Mucosa of gallbladder (tissue), 1 donor: ENCODE measurements at places on chromosomes 7 and 10. TPM values are rescaled to one million over a fixed set of nuclear protein-coding genes. Genes with fewer than 3 reads are reported as not detected.

- DNase-seq, result no peak
Observed at GRCh38 chr7:114345494-114345893, 69.1 kb upstream of the FOXP2 start.

- no peak for DNase-seq
Observed at GRCh38 chr10:33537066-33537465, 202.6 kb upstream of the NRP1 start.

GRCh38 chr10:43870968-43871439 is 222.3 kb upstream of the ZNF32 start:
- no peak for DNase-seq

GRCh38 chr7:126228356-126229061 is 1024.2 kb downstream of the GRM8 start:
- DNase-seq, result no peak

CHN2 gene
- 24.7 TPM for total RNA-seq

DNA sequence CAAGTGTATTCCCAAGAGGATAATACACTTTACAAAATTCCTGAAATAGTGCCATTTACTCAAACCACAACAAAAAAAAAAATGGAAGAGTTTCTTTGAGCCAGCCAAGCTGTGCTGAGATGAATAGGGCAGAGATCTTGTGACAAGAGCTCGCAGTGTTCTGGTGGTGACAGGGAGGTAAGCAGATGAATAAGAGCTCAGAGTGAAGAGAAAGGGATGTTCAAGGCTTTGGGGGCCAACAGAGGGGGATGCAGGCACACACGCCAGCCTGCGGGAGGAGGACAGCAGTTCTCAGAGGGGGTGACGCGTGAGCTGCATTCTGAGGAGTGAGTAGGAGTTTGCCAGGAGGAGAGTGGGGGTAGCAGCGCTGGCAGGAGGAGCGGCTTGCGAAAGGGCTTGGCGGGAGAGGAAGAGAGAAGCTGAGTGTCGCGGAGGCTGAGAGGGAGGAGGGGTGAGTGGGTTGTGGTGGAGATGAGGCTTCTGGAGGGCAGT is 194.4 kb upstream of the IMMP2L start:
- DNase-seq, result peak; percentile 47

ADRB1 gene
- total RNA-seq, result 1.7 TPM

DNA sequence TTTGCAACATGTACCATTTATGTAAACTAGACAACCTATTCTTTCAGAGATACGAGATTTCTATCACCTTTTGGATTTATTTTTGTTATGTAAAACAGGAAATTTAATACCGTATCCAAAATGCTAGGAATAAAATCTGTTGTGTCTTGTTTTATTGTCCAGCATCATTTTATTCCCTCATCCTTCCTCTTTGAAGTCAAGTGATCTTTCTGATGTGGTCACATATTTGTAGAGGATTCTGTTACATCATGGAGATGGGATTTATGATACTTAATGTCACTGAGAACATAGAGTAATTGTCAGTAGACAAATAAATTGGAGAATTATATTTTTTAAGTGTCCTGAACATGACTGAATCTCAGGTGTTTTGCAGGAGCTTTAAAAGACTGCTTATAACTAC is 64.7 kb downstream of the ZNF277 start:
- DNase-seq, result no peak

DNA sequence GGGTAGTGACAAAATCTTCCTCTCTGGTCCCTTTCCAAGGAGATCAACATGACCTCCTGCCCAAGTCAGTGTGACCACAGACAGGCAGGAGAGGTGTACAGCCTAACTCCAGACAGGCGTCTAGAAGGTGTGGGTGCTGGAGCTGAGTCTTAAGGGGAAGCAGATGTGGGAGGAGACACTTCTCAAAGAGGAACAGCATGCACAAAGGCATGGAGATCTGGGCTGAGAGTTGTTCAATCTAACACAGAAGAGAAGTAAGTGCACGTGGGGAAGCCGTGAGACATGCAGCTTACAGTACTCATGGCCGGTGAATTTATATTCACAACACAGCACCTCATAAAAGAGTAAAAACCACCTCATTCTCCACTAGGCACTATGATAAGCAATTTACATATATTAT is 23.8 kb upstream of the GSDME start:
- no peak for DNase-seq

P4HA1 gene
- 67.5 TPM for total RNA-seq

DNA sequence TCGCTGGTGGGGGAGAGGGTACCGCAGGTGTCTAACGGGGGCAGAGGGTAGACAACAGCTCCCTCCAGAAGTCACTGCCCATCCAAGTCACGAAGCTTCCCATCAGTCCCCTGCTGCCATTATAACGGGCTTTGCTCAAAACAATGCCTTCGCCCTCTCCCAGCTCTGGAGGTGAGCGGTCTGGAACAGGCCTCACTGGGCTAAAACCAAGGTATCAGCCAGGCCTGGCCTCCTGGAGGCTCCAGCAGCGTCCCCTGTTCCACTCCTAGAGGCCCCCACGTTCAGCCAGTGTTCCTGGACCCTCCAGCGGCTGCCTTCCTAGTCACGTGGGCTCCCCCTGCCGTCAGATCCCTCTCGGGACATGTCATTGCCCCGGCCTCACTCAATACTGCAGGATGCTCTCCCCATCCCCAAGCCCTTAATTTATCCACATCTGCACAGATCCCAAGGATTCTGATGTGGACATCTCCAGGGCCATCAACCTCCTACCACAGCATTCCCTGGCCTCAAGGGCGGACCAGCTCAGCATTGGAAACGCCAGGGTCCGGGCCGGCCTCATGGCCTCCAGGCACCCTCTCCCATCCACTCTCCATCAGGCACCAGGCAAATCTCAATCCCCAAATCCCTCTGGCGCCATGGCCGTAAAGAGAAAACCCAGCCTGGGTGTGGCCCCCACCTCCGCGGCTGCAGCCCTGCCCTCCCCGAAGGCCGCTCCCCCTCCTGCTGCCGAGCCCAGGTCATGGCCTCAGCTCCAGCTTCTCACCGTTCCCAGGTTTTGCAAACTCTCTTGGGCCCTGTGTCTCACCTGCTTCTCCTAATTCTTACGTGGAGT is 104.1 kb upstream of the FAM20C start:
- DNase-seq, result no peak

ERVW-1 gene
- not detected for total RNA-seq

NPSR1 gene
- not detected for total RNA-seq

- DNase-seq, result no peak
Observed at GRCh38 chr7:130476297-130477150, 15.4 kb upstream of the MEST start.

GRCh38 chr7:95229301-95229700 is 95.0 kb downstream of the PON1 start:
- no peak for DNase-seq

- DNase-seq, result no peak
Observed at GRCh38 chr7:55449205-55449991, 84.3 kb downstream of the LANCL2 start.

GRCh38 chr10:97220355-97220754 is 34.6 kb upstream of the SLIT1 start:
- no peak for DNase-seq

ASB10 gene
- total RNA-seq, result not detected

TSPAN33 gene
- 16.2 TPM for total RNA-seq

SERPINE1 gene
- 6.6 TPM for total RNA-seq

DNA sequence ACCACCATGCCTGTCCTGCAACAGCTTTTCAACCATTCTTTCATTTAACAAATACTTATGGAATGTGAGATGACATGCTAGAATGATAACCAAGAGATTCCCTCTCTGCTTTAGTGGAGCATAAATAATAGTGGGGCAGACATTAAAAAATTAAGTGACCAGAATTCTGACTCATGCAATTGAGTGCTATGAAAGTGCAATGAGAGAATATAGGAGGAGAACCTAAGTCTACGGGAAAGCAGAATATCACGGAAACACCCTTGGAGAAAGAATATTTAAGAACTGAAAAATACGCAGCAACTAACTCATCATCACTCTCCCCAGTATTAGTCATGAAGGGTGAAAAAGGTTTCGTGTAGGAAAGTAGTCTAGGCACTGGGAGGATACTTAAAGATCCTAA is 7.1 kb downstream of the KIF5B start:
- DNase-seq, result no peak

GRCh38 chr10:82378146-82378545 is 503.2 kb downstream of the NRG3 start:
- DNase-seq, result peak; percentile 29

DNA sequence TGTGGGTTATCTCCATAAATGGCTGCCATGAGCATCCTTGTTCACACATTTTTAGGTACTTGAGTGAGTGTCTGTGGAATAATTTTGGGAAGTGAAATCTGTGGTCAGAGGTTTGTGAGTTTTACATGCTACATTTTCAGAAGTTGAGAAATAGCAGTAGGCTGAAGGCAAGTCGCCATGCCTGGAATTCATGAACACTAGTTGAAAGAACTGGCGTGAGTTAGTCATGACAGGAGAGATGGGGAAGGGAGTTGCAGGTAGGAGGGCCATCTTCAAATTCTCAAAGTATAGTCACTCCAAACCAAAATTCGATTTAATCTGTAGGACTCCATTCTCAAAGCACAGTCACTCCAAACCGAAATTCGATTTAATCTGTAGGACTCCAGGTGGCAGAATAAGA is 89.6 kb downstream of the EGFR start:
- no peak for DNase-seq

GRCh38 chr7:88167223-88167622 is 52.6 kb downstream of the SRI start:
- DNase-seq, result no peak

OR13A1 gene
- total RNA-seq, result not detected

DNA sequence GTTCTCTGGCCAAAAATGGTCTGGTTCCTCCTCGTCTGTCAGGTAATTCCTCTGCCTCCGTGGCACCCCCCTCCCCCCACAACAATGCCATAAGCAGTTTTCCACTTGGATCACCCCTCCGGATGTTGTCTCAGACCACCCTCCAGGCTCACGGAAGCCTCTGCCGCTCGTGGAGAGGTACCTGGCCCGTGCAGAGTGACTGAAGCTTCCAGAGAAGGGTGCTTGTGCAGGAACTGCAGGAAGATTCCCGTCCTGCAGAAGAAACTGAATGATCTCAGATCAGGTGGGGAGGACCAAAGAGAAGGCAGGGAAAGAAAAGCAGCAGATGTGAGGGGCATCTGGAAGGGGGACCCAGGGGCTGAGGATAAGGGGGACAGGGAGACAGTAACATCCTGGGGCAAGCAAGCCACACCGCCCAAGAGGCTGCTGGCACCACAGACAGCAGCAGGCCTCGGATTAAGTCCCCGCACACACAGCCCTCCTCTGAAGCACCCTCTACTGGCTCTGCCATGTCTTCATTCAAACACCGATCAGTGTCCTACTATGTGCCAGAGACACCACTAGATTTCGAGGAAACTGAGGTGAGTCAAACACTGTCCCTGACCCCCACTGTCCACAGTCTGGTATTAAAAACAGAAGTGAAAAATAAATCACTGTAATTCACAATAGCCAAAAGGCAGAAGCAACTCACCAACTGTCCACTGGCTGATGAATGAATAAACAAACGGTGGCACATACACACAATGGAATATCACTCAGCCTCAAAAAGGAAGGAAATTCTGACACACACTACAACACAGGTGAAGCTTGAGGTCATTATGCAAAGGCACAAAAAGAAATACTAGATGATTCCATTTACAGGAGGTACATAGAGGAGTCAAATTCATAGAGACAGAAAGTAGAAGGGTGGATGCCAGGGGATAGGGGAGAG is 26.4 kb downstream of the KIAA1549 start:
- no peak for DNase-seq

DNA sequence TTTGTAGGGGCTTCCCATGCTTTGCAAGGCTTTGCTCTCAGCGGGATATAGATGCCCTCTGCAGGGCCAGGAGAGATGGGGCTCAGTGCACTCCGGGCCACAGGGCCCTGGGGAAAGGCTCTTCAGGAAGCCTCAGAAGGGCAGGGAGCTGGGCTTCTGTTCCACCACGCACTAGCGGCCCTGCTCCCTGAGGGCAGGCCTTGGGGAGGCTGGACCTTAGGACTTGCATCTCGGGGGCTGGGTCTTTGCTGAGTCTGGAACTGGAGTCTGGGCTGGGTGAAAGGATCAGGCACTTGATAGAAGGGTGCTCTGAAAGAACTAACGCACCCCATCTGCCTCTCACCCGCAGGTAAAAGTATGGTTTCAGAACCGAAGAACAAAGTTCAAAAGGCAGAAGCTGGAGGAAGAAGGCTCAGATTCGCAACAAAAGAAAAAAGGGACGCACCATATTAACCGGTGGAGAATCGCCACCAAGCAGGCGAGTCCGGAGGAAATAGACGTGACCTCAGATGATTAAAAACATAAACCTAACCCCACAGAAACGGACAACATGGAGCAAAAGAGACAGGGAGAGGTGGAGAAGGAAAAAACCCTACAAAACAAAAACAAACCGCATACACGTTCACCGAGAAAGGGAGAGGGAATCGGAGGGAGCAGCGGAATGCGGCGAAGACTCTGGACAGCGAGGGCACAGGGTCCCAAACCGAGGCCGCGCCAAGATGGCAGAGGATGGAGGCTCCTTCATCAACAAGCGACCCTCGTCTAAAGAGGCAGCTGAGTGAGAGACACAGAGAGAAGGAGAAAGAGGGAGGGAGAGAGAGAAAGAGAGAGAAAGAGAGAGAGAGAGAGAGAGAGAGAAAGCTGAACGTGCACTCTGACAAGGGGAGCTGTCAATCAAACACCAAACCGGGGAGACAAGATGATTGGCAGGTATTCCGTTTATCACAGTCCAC is 5.4 kb downstream of the EMX2 start:
- no peak for DNase-seq
